ENCODE measurements at places on chromosomes 5 and 9. TPM values are rescaled to one million over a fixed set of nuclear protein-coding genes. Genes with fewer than 3 reads are reported as not detected.
A peak's percentile ranks its signal among the peaks of the same experiment; 100 is the strongest.

Gene ARL14EPL
- not detected for total RNA-seq

Gene SLC6A7
- 0.38 TPM for total RNA-seq

GRCh38 chr5:82748688-82749460 is 328.3 kb downstream of the TMEM167A start:
- H3K4me1 ChIP-seq: no peaks in the 10 kb centered on the region
- H3K36me3 ChIP-seq: no peaks in the 10 kb centered on the region
- peaks cover 6% of the 10 kb centered on the region for H3K27me3 ChIP-seq
- no peak overlapping the region for H3K4me3 ChIP-seq

- no peaks in the 10 kb centered on the region for H3K36me3 ChIP-seq
- no peak for DNase-seq
- H3K4me3 ChIP-seq: no peak overlapping the region
- H3K27ac ChIP-seq: no peak overlapping the region
- peaks cover 14% of the 10 kb centered on the region for H3K4me1 ChIP-seq
- peaks cover 24% of the 10 kb centered on the region for H3K27me3 ChIP-seq
These were observed 148.6 kb upstream of the PITX1 start for GRCh38 chr5:135182675-135183074.

GRCh38 chr5:32726086-32726557 is 15.0 kb downstream of the NPR3 start:
- no peak overlapping the region for H3K27ac ChIP-seq
- peaks cover 52% of the 10 kb centered on the region for H3K36me3 ChIP-seq
- no peak overlapping the region for H3K4me3 ChIP-seq
- no peak for DNase-seq
- H3K4me1 ChIP-seq: no peaks in the 10 kb centered on the region

Gene NMUR2
- total RNA-seq: 0.80 TPM

- no peak for DNase-seq
- peaks cover 4% of the 10 kb centered on the region for H3K36me3 ChIP-seq
- H3K27me3 ChIP-seq: no peaks in the 10 kb centered on the region
- H3K4me3 ChIP-seq: no peak overlapping the region
These were observed 22.4 kb upstream of the FREM1 start for GRCh38 chr9:14932641-14933040.

- H3K36me3 ChIP-seq: no peaks in the 10 kb centered on the region
- DNase-seq: peak; percentile 69
- no peak overlapping the region for H3K4me3 ChIP-seq
- H3K27ac ChIP-seq: no peak overlapping the region
- no peaks in the 10 kb centered on the region for H3K27me3 ChIP-seq
These were observed 14.8 kb downstream of the NCS1 start for GRCh38 chr9:130186839-130187522.

- no peak overlapping the region for H3K4me3 ChIP-seq
- peaks cover 33% of the 10 kb centered on the region for H3K4me1 ChIP-seq
- no peaks in the 10 kb centered on the region for H3K36me3 ChIP-seq
- H3K27me3 ChIP-seq: peaks cover 9% of the 10 kb centered on the region
- peak; percentile 43 for DNase-seq
- no peak overlapping the region for H3K27ac ChIP-seq
These were observed 160.1 kb upstream of the SHB start for GRCh38 chr9:38229104-38229500.

- no peak overlapping the region for H3K27ac ChIP-seq
- H3K27me3 ChIP-seq: peaks cover 23% of the 10 kb centered on the region
- H3K4me3 ChIP-seq: peak overlapping the region; percentile 95
These were observed 1.1 kb upstream of the S1PR3 start for GRCh38 chr9:88990041-88990728.

- H3K4me3 ChIP-seq: peak overlapping the region; percentile 51
- DNase-seq: no peak
- no peaks in the 10 kb centered on the region for H3K27me3 ChIP-seq
- peaks cover 4% of the 10 kb centered on the region for H3K36me3 ChIP-seq
These were observed 1.1 kb upstream of the SH3TC2 start for GRCh38 chr5:149063896-149064478.

DNA sequence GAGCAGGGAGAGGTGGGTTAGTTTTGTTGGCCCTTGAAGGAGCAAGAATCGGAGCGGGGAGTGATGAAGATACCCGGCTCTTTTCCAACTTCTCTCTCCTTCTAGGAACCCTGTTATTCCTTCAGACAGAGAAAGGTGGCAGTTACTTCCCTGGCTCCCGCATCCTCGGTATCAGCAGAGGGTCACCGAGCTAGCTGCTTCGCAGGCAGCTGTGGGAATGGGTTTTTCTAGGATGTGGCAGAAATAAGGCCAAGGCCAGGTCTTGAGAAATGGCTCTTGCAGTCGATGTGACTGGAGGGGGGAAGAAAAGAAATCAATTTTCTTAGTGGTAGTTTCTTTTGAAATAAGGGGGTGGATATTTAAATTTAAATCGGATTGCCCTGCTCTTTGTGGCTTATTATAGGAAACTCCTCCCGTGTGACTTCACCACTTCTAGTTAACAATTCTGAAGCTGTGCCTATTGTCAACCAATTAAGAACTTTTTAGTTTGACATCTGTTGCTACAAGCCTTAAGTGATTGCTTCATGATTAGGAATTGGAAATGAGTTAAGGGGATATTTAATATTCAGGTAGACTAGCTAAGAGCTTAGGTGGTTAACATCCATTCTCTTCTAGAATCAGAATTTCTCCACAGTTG is 1.4 kb downstream of the SAP30L start:
- H3K4me1 ChIP-seq: peaks cover 30% of the 10 kb centered on the region
- no peaks in the 10 kb centered on the region for H3K27me3 ChIP-seq
- peak overlapping the region; percentile 85 for H3K27ac ChIP-seq
- H3K4me3 ChIP-seq: peak overlapping the region; percentile 96
- H3K36me3 ChIP-seq: peaks cover 19% of the 10 kb centered on the region

DNA sequence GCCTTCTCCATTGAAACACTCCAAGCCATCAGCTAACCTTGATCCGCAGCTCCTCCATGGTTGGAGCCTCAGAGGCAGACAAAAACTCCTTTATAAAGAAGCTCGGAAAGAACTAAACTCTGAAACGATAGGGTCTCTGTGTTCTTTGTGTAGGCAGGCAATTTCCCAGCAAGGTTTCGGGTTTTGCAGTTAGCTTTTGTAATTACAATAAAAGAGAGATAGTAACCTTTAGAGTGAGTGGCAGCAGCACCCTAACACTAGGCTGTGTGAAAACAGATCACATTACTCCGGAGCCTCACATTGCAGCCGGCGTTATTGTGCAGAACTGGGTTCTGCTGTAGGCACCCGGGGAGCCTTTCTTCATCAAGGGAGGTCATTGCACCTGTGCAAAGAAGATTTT is 115.8 kb upstream of the MAP3K1 start:
- peak overlapping the region; percentile 34 for H3K4me3 ChIP-seq
- DNase-seq: no peak
- no peaks in the 10 kb centered on the region for H3K27me3 ChIP-seq
- peaks cover 53% of the 10 kb centered on the region for H3K4me1 ChIP-seq

Gene NR4A3
- total RNA-seq: 3.4 TPM

DNA sequence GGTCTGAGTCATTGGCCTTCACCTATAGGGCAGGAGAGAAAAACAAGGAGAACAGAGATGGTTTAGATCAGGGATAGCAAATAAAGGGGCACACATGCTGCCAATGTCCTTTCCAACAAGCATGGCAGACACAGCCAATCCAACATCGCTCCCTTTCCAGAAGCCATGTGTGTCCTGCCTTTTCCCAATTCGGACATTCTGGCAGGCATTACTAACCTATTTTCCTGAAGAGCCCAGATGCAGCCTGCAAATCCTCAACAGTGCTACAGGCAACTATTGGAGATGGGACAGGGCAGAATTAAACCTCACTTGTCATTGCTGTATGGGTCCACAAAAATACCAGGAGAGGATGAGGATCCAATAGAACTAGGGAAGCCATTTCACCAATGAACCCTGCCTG is 12.8 kb downstream of the PCDH1 start:
- DNase-seq: no peak
- no peaks in the 10 kb centered on the region for H3K36me3 ChIP-seq
- H3K27me3 ChIP-seq: peaks cover 14% of the 10 kb centered on the region
- H3K4me3 ChIP-seq: peak overlapping the region; percentile 4
- peaks cover 13% of the 10 kb centered on the region for H3K4me1 ChIP-seq

DNA sequence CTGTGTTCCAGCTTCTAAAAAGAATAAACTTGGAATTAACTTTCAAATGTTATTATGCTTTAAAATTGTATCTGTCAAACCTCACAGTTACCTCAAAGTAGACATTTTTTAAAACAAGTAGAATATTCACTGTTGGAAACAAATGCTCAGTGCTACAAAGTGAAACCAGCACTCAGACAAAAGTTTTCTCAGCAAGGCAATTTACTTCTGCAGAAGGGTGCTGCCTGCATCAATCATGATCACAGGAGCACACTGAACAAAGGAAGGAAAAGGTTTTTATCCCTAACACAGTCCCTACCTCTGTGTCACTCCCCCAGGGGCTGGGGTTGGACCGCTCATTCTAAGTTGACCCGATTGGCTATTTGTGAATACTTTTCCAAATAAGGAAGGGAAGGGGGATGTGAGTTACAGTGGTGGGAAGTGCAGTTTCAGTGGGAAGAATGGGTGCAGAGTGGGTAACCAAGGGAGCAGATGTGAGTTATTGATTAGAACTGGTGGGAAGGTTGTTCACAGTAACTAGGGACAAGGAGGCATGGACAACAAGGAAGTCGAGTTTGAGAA is 63.0 kb upstream of the CDK20 start:
- no peaks in the 10 kb centered on the region for H3K27me3 ChIP-seq
- no peak for DNase-seq
- peak overlapping the region; percentile 20 for H3K27ac ChIP-seq

GRCh38 chr5:132812123-132812765 is 858 bp upstream of the SOWAHA start:
- H3K27ac ChIP-seq: peak overlapping the region; percentile 3
- H3K4me1 ChIP-seq: peaks cover 13% of the 10 kb centered on the region
- peaks cover 63% of the 10 kb centered on the region for H3K27me3 ChIP-seq
- peak overlapping the region; percentile 88 for H3K4me3 ChIP-seq

GRCh38 chr9:134369416-134370212 is 43.4 kb downstream of the RXRA start:
- H3K27ac ChIP-seq: peak overlapping the region; percentile 74
- no peak for DNase-seq
- H3K4me1 ChIP-seq: peaks cover 29% of the 10 kb centered on the region
- H3K36me3 ChIP-seq: no peaks in the 10 kb centered on the region
- no peak overlapping the region for H3K4me3 ChIP-seq
- no peaks in the 10 kb centered on the region for H3K27me3 ChIP-seq

GRCh38 chr5:129724647-129725046 is 23.2 kb upstream of the MINAR2 start:
- H3K4me3 ChIP-seq: no peak overlapping the region
- no peaks in the 10 kb centered on the region for H3K4me1 ChIP-seq
- peaks cover 10% of the 10 kb centered on the region for H3K36me3 ChIP-seq
- no peaks in the 10 kb centered on the region for H3K27me3 ChIP-seq

DNA sequence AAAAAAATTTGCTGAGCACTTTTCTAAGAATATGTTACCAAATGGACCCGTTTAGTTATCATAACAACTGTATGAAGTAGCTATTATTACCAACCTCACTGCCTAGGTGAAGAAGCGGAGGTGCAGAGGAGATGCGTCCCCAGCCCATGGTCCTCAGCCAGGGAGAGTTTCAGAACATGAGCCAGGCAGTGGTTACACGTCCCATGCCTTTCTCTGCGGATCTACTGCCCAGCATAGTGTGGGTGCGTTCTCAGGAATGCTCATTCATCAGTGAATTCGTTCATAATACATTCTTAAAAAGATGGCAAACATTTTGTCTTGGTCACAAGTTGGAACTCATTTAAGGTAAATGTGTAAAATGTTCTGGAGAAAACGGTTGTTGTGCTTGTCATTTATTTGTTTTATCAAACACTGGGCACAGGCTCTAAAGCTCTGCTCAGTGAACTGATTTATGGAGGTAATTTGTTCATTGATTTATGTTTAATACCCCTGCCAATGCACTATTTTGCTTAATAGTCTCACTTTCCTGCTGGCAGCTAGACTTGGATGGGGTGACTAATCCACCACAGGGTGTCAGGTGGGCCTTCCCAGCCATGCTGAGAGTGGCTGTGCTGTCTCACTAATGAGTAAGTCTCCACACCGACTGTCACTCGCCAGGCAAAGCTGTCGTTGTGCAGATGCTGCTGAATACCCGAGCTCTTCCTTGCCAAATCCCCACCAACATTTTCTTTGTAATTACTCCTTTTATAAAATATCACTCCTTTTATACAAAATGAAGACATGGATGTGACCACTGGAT is 248.8 kb downstream of the TENT4A start:
- H3K4me1 ChIP-seq: no peaks in the 10 kb centered on the region
- no peaks in the 10 kb centered on the region for H3K36me3 ChIP-seq
- no peak overlapping the region for H3K27ac ChIP-seq

Gene CCNJL
- total RNA-seq: 7.2 TPM

GRCh38 chr9:134981829-134982228 is 64.1 kb upstream of the FCN1 start:
- H3K27me3 ChIP-seq: peaks cover 27% of the 10 kb centered on the region
- no peaks in the 10 kb centered on the region for H3K4me1 ChIP-seq
- H3K27ac ChIP-seq: no peak overlapping the region
- no peak overlapping the region for H3K4me3 ChIP-seq
- DNase-seq: no peak
- no peaks in the 10 kb centered on the region for H3K36me3 ChIP-seq

- no peak for DNase-seq
- H3K27ac ChIP-seq: no peak overlapping the region
- H3K4me1 ChIP-seq: no peaks in the 10 kb centered on the region
- no peaks in the 10 kb centered on the region for H3K36me3 ChIP-seq
These were observed 111.2 kb downstream of the LRRC70 start for GRCh38 chr5:62689599-62690368.

Gene BTNL3
- 0.82 TPM for total RNA-seq

- no peaks in the 10 kb centered on the region for H3K4me1 ChIP-seq
- no peaks in the 10 kb centered on the region for H3K27me3 ChIP-seq
- H3K27ac ChIP-seq: no peak overlapping the region
- H3K4me3 ChIP-seq: no peak overlapping the region
These were observed 49.4 kb downstream of the RETREG1 start for GRCh38 chr5:16567365-16567764.

DNA sequence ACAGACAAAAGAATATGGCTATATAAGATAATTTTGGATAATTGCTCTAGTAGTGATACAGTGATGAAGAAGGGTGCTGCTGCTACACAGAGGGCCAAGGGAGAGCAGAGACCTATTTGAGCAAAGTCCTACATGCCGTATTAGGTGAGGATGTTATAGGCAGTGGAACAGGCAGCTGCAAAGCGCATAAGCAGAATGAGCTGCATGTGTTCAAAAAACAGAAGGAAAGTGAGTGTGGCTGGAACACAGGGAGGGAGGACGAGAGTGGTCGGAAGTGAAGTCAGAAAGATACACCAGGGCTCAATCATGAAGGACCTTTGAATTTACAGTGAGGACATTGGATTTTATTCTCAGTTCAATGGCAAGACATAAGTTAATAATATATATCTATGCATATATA is 35.4 kb downstream of the ITGA2 start:
- no peak overlapping the region for H3K27ac ChIP-seq
- no peaks in the 10 kb centered on the region for H3K27me3 ChIP-seq
- H3K4me1 ChIP-seq: no peaks in the 10 kb centered on the region
- H3K36me3 ChIP-seq: no peaks in the 10 kb centered on the region
- DNase-seq: no peak

- H3K4me1 ChIP-seq: peaks cover 14% of the 10 kb centered on the region
- peak overlapping the region; percentile 89 for H3K4me3 ChIP-seq
- H3K27ac ChIP-seq: peak overlapping the region; percentile 65
These were observed 1.4 kb upstream of the PIP5K1B start for GRCh38 chr9:68703672-68704071.

Gene UGT3A1
- total RNA-seq: 6.1 TPM

Data from type B pancreatic cell (in vitro differentiated cells).